Activated CD4-positive, alpha-beta T cell treated with anti-CD3 and anti-CD28 coated beads, Interleukin-2, amount 50 U/mL, for 24 hours (primary cell): ENCODE measurements at places on chromosomes 2 and 18.

- DNase-seq, result no peak
Observed at GRCh38 chr18:58562999-58563667, 65.8 kb downstream of the ALPK2 start.

- DNase-seq, result no peak
Observed at GRCh38 chr2:161766334-161766733, 142.1 kb downstream of the SLC4A10 start.

- no peak for DNase-seq
Observed at GRCh38 chr2:96873651-96874096, 3.8 kb upstream of the SEMA4C start.

DNA sequence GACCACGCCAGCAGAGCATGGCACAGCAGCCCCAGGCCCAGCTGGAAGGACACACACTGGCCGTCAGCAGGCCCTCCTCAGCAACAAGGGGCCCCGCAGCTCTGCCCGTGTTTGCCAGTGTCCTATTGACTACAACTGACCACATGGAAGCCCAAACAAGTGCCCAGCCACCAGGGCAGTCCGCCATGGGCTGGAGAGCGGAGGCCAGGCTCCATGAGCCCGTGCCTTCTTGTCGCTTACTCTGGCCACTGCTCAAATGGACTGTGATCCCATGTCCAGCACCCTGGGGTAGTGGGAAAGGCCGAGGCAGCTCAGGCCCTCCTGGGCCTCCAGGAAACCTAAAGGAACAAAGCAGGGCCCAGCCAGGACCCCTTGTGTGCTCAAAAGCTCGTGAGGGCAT lies 53.9 kb upstream of the TAF1B start:
- DNase-seq, result no peak

DNA sequence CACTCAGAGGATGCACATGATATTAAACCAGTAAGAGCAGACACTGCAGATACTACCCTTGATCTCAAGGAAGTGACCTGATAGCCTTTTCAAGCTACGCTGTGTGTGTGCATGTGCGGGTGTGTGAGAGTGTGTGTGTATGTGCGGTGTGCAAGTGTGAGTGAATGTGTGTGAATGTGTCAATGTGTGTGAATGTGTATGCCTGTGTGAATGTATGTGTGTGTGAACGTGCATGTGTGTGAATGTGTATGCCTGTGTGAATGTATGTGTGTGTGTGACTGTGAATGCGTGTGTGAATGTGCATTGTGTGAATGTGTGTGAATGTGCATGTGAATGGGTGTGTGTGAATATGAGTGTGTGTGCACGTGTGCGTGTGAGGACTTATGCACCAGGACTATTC lies 53.8 kb downstream of the KCNG2 start:
- no peak for DNase-seq

- DNase-seq, result no peak
Observed at GRCh38 chr2:166234112-166234846, 106.5 kb upstream of the SCN1A start.

DNA sequence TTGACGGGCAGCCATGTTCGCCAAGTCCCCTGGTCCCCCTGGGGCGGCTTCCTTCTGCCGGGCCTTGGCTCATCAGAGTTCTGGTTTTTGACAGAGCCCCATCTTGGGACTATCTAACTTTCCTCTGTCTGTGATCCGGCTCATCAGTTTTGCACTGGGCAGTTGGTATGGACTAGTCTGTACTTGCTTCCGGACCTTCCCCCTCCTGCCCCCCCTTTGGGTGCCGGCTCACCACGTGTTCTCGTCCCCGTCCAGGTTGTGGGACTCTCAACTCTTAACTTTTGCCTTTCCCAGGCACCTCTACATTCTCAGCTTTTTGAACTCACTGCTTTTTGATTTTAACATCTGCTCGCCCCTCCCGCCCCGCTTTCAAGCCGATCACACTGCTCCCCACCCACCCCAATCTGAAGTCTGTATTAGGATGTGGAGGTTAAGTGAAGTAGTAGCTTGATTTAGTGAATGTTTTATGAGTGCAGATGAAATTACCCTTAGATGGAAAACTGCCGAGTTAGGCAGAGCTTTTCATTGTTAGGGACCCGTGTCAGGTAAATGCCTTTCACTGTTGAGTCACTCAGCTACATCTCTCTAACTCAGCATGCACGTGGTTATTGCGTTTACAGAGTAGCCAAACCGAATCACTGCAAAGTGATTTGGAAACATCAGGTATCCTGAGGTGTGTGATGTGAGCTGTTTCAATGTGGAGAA lies 874 bp downstream of the WDR43 start:
- DNase-seq, result peak; percentile 33

DNA sequence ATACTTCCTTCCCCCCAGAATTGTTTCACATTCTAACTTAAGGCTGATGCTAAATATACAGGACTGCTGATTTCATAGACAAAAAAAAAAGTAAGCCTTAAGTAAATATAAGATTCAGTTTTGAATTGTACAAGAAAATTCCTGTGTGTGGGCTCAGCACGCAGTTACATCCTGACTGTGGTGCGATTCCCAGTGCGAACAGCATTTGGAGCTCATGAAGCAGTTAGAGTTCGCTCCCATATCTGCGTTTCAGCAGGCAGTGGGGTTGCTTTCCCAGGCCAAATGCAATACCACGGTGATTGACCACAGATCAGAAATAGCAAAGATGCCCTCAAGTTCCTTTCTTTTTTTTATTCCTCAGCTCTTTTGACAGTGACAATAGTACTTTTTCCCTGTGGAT lies 75.6 kb downstream of the SATB2 start:
- DNase-seq, result no peak

GRCh38 chr18:70330887-70331286 lies 42.0 kb downstream of the SOCS6 start:
- no peak for DNase-seq

DNA sequence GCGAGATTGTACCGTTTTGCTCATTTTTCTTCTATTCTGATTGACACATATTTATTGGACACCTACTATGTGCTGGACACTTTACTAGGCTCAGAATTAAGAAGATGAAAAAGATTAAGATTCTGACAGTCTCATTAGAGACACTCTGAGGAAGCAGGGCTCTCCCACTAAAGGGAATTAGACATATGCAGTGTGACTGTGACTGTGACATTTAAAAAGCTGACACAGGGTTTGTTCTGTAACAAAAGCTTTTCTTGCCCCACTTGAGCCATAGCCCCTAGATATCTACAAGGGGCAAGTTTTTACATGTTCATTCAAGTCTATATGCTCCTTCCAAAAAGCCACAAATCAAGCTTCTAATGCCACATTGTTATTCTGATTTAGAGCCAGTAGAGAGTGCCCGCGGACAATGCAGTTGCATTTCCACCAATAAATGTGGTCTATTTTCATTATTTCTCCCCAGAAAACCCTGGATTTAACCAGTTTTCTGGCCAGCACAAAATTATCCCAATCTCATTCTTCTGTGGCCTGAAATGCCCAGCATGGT lies 9.8 kb downstream of the ARHGAP25 start:
- DNase-seq, result no peak

DNA sequence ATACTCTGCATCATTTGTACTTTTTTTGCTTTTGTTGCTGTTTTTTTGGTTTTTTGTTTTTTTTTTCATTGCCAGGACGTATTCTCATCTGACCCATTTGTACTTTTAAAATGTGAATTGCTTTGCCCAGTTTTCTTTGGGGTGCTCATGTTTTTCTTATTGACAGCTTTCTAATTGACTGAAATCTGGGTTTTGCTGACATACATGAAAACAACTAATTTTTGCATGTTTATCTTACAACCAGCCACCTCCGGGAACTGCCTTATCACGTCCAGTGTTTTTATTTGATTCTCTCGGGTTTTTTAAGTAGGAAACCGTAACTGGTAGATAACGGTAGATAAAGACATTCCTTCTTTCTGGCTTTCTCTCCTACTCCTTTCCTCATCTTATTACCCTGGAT lies 38.6 kb downstream of the SNORC start:
- no peak for DNase-seq

DNA sequence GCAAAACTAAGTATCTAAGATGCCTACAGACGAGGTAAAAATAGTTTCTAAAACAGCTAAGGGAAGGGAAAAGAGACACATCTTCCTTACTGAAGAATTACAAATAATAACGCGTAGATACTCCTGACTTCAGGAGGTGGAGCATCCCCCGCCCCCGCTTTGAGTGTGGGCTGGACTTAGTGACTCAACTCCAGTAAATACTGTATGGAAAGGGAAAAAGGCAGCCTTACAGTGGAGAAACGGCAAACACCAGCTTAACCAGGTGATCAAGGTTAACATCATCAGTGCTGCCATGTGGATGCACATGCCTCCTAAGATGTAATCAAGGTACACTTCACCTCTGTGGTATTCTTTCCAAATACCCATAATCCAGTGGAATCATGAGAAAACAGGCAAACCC lies 47.9 kb downstream of the HADHB start:
- DNase-seq, result no peak

DNA sequence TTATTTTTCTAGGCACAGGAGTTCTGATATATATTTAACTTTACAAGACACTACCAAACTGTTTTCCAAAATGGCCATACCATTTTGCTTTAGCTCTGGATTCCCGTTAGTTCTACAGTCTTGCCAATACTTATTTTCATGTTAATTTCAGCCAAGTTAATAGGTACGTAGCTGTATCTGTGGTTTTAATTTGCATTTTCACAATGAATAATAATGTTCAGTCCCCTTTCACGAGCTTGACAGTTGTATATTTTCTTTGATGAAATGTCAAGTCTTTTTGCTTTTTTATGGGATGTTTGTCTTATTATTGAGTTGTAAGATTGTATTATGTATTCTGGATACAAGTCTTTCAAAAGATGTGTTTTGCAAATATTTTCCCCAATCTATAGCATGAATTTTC lies 50.6 kb upstream of the GALNT5 start:
- no peak for DNase-seq

- no peak for DNase-seq
Observed at GRCh38 chr2:142803158-142803557, 74.3 kb upstream of the KYNU start.

DNA sequence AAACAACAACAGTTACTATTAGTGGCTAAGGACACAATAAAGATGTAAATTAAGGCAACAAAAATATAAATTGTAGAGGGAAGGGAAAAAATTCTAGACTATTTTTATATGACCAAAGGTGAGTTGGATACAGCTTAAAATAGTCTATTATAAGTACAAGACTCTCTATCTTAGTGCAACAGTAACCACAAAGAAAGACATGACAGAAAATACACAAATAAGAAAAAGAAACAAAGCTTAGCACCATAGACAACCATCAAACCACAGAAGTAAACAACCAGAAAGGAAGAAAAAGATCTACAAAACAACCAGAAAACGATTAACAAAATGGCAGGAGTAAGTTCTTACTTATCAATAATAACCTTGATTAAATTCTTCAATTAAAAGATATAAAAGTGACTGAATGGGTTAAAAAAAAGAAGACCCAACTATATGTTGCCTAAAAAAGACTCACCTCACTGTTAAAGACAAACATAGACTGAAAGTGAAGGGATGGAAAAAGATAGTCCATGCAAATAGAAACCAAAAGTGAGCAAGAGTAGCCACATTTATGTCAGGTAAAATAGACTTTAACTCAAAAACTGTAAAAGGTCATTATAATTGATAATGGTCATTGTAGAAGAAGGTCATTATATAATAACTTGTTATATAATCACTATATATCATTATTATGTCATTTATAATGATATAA lies 62.5 kb downstream of the USP40 start:
- no peak for DNase-seq

- DNase-seq, result no peak
Observed at GRCh38 chr2:42841344-42841743, 49.0 kb upstream of the HAAO start.

DNA sequence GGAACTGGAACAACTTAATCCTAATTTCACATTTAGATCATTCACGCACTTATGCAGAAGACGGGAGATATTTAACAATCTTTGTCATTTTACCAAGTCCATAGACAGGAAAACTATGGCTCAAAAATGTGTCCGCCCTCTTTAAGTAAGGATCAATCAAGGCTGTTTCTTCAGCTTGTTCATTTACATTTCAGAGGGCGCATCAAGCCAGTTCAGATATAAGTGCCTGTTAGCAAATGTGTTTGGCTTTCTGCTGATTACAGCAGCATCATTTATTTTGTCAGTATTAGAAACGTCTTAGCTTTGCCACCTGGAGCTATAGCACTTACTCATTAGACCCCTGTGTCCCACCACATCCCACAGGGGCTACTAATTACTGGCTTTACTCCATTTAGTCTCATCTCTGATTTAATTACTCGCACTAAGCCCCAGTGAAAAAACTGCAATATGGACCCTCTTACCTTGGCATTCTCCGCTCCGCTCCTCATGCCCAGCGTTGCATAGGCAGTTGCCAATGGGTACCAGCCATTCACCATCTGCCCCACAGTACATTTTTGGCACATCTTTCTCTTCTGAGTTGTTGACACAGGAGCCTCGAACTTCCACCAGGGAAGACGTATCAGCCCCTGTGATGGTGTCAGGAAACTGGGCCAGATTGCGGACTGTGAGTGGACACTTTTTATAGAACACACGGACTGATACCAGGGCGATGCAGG lies 8.7 kb downstream of the EPHA4 start:
- no peak for DNase-seq

DNA sequence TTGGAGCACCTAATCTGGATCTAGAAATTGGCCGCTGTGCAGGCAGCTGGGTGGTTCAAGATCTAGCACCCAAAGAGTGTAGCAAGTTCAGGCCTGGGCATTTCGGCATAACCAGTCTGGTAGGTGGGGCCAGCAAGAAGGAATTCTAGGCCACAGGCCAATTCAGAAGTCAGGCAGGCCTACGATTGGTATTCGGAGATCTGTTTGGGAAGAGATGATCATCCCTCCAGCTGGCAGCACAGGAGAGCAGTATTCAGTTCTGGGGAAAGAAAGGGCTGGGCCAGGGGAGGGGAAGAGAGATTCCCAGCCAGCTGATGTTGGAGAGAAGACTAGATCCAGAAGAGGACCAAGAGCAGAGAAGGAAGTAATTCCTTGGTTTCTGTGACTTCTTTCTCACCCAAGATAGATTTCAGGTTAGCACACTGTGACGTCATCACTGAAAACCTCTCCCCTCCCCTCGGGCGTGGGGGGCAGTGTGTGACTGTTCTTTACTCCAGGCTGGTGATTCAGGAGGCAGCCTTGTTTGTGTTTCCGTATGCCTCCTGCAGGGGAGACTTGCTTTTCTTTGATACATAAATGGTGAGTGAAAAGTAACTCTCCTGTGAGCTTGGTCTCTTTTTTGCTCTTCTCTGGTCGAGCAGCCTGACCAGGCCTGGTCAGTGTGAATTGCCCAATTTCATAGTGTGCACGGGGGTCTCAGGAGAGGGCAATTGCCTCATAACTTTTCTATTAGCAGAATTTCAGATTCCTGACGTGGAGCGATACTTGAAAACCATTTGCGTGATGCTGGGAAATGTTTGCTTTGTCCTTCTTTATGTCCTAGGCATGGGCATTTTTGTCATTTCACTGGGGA lies 61.1 kb downstream of the MEIS1 start:
- no peak for DNase-seq

- no peak for DNase-seq
Observed at GRCh38 chr2:45067859-45068570, 58.8 kb upstream of the SIX2 start.

DNA sequence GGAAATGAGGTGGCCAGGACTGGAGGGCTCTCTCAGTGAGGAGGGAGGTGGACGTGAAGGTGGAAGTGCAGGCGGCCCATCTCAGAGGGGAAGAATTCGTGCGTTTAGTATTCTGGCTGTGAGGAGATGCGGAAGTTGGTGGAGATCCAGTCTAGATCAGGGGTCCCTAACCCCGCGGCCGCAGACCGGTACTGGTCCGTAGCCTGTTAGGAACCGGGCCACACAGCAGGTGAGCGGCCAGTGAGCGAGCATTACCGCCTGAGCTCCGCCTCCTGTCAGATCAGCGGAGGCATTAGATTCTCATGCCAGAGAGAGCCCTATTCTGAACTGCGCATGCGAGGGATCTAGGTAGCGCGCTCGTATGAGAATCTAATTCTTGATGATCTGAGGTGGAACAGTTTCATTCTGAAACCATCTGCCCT lies 1.6 kb upstream of the FHOD3 start:
- DNase-seq, result no peak
